AG20443 (cell line): ENCODE measurements at places on chromosomes 2 and 18.

DNA sequence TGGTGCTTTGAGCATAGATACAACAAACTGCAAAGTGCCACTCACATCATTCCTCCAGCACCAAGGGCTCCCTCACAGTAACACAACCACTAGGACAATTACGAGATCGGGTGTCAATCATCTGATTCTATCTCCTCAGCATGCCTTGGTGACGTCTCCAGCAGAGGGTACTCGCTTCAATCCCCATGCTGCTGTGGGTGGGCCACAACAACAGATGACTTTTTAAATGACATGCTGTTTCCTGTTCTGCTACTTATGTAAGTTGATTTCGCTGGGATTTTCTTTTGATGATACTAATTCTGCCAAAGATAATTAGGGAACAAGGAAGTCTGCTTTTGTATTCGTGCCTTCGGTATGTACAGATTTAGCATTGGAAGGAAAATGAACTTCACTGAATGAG lies 1113.0 kb downstream of the BCL11A start:
- no peak for DNase-seq

DNA sequence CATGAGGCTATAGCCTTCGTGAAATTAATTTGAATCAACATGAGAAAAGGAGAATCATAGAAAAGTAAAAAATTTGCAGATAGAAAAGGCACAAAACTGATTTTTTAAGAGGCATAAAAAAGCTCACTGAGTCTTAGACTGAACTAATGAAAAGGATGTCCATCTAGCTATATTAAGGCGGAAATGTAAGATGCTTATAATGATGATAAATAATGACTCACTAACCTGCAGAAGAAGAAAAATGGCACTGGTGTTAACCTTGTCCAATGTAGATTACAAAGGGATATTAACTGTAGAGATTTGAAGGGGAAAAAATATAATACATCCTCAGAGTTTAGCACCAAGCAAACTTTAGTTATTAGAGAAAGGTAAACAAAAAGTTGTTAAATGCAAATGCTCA lies 1098.0 kb upstream of the DDX18 start:
- no peak for DNase-seq

- no peak for DNase-seq
Observed at GRCh38 chr2:11281186-11281585, 63.2 kb downstream of the ROCK2 start.

- no peak for DNase-seq
Observed at GRCh38 chr18:50775207-50775606, 44.6 kb downstream of the MRO start.

- no peak for DNase-seq
Observed at GRCh38 chr2:2557475-2557874, 226.4 kb upstream of the MYT1L start.

- DNase-seq = no peak
Observed at GRCh38 chr18:58538604-58539386, 90.1 kb downstream of the ALPK2 start.

DNA sequence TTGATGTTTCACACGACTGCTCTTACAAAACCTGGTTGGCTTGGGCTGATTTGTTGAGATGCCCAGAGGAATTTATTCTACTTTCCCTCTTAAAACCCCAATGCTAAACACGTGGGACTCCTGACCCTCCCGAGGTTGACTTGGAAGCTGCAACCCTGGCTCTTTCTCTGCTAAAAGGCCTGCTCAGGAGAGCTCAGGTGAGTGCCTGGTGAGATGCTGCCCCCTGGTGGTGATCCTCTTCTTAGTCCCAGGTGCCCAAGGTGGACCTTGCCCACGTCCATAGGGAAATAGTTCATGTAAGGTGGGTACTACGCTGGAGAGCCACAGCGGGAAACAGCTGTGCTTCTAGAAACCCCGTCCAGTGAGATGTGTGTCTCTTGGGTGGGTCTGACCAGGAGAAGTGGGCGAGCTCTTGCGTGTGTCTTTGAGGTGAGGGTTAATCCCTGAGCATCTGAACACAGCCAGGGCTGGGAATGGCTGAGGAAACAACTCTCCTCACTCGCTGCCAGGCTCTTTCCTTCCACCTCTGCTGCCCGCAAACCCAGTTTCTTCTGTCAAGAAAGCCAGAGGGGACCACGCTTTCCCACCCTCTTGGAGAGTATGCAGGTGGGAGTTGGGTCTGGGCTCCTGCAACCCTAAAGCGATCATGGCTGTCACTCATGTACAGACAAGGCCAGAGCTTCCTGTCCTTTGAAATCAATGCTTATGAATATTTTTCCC lies 25.5 kb upstream of the PXDN start:
- DNase-seq = peak; percentile 68

DNA sequence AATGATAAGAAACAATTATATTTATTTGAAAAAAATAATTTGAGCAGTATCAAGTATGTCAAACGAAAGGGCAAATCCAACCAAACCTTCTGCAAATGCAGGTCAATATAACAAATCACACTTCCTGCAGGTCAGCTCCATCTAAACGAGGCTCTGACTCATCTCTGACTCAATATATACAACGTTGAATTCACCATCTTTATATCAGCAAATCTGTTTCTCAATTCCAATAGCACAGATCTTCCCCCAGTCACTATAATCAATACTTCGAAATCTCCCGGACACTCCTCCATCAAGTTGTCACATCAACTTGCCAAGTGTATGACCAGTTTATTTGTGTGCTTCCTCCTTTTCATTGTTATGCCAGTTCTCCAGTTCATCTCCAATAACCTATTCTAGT lies 388.9 kb downstream of the ZEB2 start:
- no peak for DNase-seq

DNA sequence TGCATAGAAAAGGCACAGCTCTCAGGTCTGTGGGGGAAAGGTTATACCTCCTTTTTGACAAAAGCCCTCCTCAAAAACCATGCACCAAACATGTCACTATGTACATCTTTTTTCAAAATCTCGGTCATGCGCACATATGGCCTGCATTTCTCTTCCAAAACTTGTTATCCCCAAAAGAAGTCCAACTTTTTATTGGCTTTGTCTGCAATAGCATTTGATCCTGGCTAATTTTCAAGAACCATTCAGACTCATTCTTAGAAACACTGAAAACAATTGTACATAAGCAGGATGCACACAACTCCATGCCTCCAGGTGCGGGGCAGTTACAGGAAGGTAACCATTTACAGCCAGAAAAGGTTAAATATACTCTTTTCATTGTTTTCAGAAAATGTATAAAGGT lies 21.9 kb downstream of the SERTAD2 start:
- DNase-seq = no peak

GRCh38 chr2:227183657-227184367 lies 19.4 kb downstream of the COL4A3 start:
- no peak for DNase-seq

GRCh38 chr18:72940986-72941385 lies 73.2 kb upstream of the NETO1 start:
- no peak for DNase-seq

DNA sequence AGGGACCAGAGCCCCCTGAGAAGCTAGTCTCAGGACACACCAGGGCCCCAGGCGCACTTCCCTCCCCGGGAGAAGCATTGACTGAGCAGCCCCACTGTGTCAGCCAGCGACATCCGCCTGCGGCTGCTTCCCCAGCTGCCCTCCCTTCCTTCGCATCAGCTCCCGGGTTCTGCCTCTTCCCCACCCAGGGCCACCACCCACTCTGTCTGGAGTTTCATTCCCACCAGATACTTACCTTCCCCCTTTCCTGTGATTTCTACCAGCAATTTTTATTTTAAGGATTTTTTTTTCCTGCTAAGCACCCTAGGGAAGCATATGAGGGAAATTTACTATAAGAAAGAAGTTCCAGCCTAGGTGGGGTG lies 99.2 kb downstream of the SMAD7 start:
- DNase-seq = no peak

GRCh38 chr2:204849892-204850291 lies 304.6 kb downstream of the PARD3B start:
- DNase-seq = no peak

DNA sequence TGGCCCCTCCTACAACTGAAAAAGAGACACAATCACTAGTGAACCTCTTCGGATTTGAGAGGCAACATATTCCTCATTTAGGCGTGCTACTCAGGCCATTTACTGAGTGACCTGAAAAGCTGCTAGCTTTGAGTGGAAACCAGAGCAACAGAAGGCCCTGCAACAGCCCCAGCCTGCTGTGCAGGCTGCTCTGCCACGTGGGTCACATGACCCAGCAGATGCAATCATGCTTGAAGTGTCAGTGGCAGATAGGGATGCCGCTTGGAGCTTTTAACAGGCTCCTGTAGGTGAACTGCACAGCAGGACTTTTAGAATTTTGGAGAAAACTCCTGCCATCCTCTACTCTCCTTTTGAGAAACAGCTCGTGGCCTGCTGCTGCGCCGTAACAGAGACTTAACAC lies 578.6 kb upstream of the RAB6C start:
- no peak for DNase-seq
